GM04503 (cell line): ENCODE measurements at places on chromosomes 2 and 18.

- peak; percentile 93 for DNase-seq
These were observed 187.5 kb downstream of the LTBP1 start for GRCh38 chr2:33134086-33134771.

- DNase-seq = no peak
These were observed 44.7 kb downstream of the ITSN2 start for GRCh38 chr2:24315669-24316068.

- no peak for DNase-seq
These were observed 279.1 kb upstream of the LYPD1 start for GRCh38 chr2:132949108-132949507.

DNA sequence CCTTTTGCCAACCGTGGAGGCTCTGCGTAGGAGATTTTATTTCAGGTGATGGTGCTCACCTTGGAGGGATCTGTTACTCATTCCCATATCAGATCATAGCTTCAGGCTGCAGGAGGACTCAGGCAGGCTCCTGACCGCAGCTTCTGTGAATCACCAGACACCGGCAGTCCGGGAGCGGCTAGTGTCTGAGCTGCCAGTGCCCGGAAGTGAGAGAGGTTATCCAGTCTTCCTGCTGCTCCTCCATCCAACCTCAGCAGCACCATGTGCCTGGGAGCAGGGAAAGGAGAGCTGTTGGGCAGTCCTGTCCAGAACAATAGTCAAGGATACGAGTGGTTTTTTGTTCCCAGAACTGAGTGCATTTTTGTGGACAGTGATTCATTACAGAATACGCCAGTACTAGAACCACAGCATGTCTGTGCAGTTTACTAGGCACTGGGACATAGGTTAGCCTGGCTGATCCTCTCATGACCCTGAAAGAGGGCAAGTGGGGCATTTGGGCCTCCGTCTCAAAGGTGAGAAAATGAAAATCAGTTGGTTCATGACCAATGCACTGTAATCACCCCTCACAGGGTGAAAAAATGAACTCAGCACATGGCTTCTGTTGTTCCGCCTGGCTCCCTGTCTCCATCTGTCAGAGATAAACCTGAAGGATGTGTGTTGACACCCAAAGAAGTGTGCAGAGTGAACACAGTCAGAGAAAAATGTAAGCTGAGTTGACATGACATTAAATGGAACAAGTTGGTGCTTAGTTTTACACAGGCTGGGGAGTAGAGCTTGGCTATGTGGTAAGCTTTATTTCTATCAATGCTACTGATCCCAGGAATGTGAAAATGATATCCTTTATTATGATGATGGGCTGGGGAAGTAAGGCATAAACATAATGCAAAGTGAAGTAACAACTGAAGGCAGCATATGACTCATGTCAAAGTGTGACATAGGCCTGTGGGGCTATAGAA is 12.2 kb downstream of the FHOD3 start:
- peak; percentile 99 for DNase-seq

- no peak for DNase-seq
These were observed 121.6 kb downstream of the NFATC1 start for GRCh38 chr18:79517341-79517740.

GRCh38 chr2:53188851-53189510 is 578.6 kb upstream of the CHAC2 start:
- no peak for DNase-seq

- DNase-seq = no peak
These were observed 22.5 kb downstream of the FSHR start for GRCh38 chr2:49131801-49132200.

DNA sequence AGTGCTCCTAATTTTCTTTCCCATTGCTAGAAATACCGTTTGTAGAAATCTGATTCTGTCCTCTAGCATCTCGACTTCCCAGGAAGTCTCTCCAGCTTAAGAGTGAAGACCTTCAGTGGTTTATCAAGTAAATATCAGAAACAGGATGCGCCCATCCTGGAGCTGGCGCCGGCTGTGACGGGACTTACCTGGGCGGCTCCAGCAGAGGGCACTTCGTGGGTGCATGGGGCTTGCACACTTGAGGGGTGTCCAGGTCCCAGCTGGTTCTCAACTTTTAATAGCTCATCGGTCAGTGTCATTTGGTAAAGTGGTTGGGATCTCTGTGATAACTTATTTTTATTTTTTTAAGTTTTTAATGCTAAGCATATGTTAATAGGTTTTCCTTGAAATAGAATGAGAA is 167.0 kb upstream of the TPO start:
- no peak for DNase-seq

- no peak for DNase-seq
These were observed 9.0 kb downstream of the SP140L start for GRCh38 chr2:230335864-230336506.

- DNase-seq = no peak
These were observed 27.2 kb downstream of the OXER1 start for GRCh38 chr2:42736598-42737322.

GRCh38 chr18:25726298-25726697 is 364.1 kb downstream of the SS18 start:
- no peak for DNase-seq

DNA sequence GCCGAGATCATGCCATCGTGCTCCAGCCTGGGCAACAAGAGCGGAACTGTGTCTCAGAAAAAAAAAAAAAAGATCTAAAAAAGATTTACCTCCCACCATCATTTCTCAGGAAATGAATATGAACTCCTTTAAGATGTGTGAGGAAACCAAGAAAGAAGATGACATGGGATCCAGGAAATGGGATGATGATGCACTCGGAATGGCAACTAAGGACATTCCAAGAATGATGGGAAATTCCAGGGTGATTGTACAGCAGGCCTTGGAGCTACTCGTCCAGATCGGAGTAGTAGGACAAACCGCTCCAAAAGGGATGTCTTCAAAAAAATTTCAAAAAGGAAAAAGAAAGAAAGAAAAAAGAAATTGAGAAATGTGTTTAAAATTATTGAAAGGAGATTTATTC is 84.9 kb upstream of the PMAIP1 start:
- DNase-seq = peak; percentile 91

DNA sequence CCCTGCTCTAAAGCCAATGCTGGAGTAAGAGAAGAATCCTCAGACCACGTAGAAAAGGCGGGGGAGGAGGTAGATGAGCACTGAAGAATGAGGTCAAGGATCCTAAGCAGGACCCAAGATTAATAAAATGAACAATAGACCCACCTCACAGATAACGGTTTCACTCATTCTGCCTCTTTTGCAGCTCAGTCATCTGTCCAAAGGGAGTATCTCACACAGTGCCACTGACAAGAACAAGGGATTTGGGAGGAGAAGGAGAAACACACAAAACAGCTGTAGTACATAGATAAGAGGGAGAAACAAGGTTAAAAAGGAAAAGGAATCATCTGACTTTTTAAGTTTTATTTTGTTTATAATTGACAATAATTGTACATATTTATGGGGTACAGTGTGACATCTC is 30.9 kb upstream of the SULT1C4 start:
- DNase-seq = no peak

GRCh38 chr2:162126111-162126519 is 25.9 kb downstream of the GCG start:
- DNase-seq = no peak

GRCh38 chr2:238339814-238340213 is 19.5 kb downstream of the TRAF3IP1 start:
- no peak for DNase-seq
